NCI-H2171 (cell line): ENCODE measurements at places on chromosomes 12 and 14.

DNA sequence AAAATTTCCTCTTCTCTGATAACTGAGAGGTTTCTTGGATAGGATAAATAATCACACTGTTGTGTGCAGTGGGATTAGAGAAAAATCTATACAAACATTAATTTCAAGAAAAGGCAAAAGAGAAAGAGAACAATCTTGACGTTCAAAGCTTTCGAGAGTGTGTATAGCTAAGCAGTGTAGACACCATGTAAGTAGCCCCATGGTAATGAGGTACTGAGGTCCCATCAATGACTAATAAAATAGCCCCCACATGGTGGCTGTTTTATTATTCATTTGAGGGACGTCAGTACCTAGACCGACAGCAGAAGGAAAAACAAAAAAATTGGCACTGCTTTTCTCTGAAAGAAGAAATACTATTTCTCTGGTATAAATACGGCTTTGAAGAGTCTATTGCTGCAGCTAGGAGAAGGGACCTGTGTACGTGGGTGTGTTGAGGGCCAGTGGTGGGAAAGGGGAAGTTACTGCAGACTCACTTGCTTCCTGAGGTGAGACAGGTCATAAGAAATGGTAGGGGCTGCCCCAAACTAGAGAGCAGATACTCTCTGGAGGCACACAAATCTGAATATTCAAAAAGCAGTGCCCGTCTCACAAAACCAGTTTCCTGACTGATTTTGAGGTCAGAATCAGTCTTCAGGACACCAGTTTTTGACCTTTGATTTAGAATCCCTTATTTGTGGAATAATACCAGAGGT, 339.8 kb downstream of the EMP1 start:
- no peak for DNase-seq

GRCh38 chr12:4148418-4149056, 125.0 kb upstream of the CCND2 start:
- DNase-seq, result no peak

GRCh38 chr12:26196421-26196716, 996 bp downstream of the SSPN start:
- no peak for DNase-seq

- DNase-seq, result no peak
These were observed 64.6 kb downstream of the DICER1 start for GRCh38 chr14:95092723-95093122.

DNA sequence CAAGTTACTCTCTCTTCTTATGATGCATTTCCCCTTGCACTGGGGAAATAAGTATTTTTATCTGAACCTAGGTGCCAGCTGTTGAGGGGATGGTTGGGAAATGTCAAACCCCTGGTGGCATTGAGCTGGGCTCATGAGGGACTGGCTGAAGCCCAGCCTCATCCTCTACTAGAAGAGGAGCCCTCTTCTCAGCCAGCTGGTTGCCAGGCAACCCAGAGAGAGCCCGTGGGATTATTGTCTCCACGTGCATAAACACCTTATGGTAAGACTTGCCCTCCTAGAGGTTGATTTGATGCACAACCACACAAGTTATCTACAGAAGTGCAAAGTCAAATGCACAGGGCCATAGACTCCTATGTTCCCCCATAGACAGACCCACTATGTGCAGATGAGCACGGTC, 89.8 kb downstream of the WSCD2 start:
- peak; percentile 47 for DNase-seq

- peak; percentile 84 for DNase-seq
These were observed at the start of gene TMEM120B for GRCh38 chr12:121712461-121713256. Gene TMEM120B, plus strand, starts transcription at chr12:121712752. Its CDS starts 144 bp downstream, at chr12:121712896.

DNA sequence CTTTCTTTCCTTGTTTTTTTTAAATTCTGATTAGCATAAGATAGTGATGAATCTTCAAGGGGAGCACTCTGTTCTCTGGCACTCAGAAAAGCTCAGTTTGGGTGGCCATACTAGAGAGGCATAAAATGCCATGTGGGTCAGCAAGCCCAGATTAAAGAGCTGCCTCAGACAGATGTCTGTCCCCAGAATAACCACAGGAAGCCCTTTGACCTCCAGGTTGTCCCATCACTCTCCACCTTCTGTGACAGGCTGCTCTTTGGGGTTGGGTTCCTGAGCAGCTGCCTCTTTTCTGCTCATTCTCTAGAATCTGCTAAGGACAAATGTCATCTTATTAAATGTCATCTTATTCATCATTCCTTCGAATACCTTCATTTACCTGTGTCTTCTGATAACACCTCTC, 96.0 kb upstream of the PDZRN4 start:
- no peak for DNase-seq

DNA sequence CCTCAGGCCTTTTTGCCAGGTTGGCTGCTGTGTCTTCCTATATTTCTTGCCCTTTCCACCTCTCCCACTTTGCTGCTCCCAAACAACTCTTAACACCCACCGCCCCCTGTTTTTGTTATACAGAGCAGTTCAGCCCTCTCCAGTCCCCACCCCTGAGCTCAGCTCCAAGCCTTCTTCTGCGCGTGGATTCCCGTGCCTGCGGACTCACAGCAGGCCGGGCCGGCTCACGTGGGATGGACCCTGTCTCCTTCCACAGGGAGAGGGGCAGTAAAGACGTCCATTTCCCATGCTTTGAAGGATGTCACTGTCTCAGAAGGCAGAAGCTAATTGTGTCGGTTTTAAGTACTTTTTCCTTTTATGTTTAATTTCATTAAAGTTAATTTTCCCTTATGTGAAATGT, 139.4 kb downstream of the CACNA1C start:
- DNase-seq, result no peak

GRCh38 chr14:74846168-74846567, 29.8 kb downstream of the PROX2 start:
- DNase-seq, result no peak

DNA sequence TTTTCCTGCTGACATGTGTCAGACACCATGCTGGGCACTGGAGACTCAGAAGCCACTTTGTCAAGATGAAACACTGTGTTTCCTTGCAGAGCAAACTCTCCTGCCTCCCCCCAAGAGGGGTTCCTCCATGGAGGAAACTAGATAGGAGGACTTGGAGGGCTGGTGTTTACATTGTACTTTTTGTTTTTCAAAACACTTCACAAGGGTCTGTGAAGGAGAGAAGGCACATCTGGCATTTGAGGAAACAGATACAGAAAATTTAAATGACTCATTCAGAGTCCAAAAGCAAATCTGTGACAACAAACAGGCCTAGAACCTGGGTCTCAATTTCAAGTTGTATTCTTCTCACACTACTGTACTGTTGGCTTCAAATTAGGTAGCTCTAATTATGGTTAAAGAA, 6.7 kb upstream of the CDKL1 start:
- DNase-seq, result peak; percentile 57

- no peak for DNase-seq
These were observed 324.9 kb downstream of the NAV3 start for GRCh38 chr12:78155546-78155945.

DNA sequence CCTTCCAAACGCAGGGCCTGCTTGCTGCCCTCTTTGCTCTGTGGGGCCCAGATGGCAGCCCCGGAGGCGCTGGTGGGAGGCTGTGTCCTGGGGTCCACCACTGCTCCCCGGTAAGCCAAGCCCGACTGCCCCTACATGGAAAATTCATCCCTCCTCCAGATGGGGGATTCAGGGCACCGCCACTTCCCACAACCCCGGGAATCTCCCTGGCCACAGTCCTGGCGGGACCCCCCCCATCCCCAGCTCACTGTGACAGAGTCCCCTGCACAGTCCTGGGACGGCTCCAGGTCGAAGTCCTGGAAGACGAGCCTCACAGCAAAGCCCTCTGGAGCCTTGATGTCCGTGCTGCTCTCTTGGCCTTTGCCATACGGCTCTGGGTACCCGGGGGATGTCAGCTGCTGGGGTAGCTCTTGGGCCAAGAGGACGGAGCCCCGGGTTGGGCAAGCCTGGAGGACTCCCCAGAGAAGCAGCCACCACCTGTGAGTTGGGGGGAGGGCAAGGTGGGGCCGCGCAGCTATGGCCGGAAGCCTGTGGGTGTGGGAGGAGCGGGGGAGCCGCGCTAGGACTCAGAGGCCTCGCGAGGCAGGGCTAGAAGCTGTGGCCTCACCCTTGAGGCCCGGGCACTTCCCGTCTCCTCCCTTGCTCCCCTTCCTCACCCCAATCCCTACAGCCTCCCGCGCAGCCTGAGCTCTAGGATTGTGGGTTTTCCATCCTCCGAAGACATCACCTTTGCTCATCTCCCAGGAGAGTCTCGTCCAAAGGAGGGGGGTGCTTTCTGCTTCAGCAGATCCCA, 815 bp downstream of the C1RL start:
- peak; percentile 76 for DNase-seq

DNA sequence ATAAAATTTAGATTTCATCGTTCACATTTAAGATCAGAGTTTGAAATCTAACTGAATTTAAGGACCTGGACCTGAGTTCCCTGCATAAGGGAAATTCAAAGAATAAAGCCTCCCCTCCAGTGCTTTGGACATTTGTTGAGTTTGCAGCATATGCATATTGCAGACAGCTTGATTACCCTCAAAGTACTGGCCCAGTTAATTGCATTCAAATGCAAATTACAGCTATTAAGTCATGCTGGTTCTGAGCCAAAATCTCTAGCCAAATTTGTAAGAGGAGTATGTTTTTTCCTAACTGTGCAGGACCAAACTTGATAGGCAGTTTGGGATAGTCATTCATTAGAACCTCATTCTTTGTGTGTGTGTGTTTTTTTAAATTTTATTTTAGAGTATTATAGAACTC, 9.1 kb upstream of the KIF21A start:
- DNase-seq, result no peak

DNA sequence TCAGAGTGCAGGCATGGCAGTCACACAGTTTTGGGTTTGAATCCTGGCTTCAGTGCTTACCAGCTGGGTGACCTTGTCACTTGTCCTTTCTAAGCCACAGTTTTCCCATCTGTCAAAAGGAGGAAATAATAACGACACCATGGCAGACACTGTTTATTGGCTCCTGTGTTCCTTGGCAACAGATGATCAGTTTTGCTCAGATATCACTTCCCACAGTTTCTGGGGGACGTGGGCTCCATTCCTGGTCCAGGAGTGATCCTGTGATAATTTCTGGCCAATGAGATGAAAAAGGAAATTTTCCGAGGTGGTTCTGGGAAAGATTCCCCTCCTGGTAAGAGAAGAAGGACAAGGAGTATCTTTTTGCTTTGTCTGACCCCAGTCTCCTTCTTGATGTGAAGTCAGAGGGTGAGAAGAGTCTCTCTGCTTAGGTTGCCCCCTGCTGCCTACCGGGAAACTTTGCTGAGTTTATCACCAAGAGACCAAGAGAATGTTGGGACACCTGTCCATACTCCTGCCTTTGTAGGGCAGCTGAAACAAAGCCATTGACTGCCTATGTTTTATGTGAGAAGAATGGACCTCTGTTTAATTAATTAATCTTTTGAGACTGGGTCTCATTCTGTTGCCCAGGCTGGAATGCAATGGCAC, 178.9 kb upstream of the NRXN3 start:
- no peak for DNase-seq

DNA sequence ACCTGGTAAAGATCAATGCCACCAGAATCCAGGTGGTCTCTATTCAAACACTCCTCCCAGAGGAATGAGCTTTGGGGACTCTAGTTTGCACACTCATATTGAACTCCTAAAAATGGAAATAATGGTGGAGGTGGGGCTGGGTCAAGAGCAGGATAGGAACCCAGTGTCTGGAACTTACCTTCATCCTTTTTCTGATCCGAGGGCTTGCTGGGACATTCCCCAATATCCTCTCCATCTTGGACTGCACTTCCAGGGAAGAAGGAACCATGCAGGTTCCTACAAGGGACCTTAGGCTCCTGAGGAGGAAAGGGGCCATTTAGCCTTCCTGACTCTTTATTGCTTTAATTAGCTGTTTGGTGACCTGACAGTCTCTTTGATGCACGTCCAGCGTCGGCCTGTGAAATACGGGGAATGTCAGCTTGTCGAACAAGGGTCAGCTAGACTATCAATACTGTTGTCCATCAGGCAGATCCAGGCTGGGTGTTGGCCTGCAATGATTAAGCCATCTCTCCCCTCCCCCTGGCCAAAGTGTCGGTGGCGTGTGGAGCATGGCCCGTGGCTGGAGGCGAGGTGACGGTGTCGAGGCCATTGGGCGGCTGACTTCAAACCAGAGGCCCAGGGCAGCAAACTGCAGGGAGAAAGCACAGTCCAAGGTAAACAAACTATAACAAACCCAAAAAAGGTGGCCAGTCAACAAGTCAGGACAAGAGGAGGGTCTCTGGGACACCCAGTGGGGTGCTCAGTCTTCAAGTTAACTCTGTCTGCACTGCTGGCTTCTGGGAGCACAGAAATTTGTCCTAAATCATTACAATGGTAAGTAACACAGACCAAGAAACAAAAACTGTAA, 405.2 kb upstream of the TBX3 start:
- DNase-seq, result no peak

GRCh38 chr12:57430112-57430930, 522 bp downstream of the R3HDM2 start:
- DNase-seq, result no peak

DNA sequence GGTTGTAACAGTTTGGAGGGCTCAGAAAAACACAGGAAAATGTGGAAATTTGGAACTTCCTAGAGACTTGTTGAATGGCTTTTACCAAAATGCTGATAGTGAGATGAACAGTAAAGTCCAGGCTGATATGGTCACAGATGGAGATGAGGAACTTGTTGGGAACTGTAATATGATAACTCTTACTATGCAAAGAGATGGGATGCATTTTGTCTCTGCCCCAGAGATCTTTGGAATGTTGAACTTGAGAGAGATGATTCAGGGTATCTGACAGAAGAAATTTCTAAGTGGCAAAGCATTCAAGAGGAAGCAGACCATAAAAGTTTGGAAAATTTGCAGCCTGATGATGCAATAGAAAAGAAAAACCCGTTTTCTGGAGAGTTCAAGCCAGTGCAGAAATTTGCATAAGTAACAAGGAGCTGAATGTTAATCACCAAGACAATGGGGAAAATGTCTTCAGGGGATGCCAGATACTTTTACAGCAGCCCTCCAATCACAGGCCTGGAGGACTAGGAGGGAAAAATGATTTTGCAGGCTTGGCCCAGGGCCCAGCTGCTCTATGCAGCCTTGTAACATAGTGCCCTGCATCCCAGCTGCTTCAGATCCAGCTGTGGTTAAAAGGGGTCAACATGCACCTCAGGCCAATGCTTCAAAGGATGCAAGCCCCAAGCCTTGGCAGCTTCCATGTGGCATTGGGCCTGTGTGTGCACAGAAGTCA, 572.7 kb upstream of the ATP2B1 start:
- no peak for DNase-seq

DNA sequence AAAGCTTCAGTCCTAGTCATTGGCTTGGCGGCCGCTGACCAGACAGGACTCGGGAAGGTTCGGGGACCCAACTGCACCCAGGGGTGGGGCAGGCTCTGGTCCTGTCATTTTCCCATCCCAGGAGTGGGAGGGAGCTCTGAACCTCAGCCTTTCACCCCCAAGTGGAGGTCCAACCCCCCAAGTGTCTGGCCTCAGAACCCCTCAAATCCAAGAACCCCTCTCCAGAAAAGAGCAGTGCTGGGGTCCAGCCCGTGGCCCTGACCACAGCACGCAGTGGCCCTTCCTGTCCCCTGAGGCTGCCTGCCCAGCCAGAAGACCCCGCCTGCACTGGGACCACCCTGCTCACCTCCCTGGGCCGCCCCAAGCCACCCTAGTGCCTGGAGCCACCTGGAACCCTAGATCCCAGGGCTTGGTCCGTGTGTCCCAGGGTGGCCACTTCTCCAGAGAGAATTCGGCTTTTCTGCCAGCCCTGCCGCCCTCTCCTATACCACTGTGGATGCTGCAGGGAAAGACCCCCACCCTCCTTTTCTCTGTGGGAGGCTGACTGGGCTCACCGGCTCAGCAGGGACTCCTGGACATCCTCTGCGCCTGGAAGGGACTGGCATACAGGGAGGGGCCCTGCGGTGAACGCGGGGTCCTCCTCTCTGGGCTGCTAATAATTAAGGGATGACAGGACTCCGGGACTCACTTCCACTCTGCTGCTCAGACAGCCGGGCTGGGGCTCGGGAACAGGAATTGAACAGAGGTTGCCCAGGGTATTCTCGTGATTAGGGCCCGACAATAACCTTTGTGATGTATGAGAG, 326.9 kb upstream of the SFSWAP start:
- DNase-seq, result no peak
